ENCODE measurements at places on chromosomes 7 and 10.

DNA sequence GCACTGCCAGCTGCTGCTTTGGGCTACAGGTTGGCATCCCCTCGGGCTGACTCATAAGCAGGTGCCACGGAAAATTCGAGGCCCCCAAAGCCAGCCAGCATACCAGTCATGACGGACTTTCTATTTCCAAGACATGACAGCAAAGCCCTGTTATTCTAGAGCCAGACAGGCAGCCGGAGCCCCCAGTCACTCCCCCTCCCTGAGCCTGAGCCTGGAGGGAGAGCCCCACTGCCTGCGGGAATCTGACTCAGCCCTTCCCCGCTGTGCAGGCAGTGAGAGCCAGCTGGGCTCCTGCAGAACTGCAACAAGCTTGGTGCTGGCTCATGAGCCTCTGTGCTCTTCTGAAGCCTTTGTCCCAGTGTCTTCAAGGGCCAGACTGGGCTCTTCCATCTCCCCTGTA lies 15.8 kb downstream of the BTBD16 start:
- no peak for DNase-seq

DNA sequence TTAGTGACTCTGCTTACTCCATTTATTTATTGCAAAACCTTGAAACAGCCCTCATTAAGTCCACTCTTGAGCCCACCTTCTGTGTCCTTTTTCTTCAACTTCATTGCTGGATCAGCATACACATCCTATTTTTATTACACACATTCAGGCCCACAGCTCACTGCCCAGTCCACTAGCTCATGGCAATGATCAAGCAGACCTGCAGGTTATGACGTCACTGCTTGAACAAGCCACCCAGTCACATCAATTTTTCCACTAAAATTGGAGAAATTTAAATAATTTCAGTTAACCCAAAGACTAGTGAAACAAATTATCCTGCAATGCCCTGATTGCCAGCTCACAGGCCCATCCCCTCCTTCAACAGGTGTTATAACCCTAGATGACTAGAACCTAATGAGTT lies 16.0 kb upstream of the STARD3NL start:
- DNase-seq, result no peak

DNA sequence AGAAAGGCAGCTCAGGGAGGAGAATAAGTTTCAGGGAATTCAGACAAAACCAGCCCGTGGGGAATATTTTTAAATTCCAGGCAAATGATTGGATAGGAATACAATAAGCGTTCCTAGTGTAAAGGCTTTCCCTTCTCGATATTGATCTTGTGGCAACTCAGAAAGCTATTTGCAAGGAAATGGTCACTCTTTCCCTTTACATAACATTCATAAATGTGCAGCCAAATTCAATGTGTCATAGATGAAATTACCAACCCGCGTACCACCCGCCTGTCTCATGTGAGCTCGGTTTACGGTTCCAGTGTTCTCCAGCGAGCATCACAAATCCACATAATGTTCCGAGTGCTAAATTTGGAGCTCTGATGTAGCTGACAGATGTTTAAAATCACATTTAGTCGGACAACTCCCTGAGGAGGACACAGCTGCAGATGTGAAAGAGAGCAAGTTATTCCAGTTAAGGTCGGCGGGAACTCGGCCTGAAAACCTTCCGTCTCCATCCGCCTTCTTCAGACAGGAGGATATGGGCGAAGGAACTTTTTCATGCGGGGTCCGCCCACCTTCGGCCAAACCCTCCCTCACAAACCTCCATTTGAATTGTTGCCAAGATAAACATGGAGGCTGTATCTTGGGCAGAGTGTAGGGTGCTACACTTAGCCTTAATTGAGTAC lies 327.0 kb downstream of the RNLS start:
- DNase-seq, result no peak

GRCh38 chr10:10941127-10941730 lies 76.4 kb upstream of the CELF2 start:
- no peak for DNase-seq

- DNase-seq, result no peak
Observed at GRCh38 chr7:51577390-51577789, 260.8 kb upstream of the COBL start.

GRCh38 chr10:115091161-115091560 lies 2.0 kb upstream of the ATRNL1 start:
- no peak for DNase-seq

DNA sequence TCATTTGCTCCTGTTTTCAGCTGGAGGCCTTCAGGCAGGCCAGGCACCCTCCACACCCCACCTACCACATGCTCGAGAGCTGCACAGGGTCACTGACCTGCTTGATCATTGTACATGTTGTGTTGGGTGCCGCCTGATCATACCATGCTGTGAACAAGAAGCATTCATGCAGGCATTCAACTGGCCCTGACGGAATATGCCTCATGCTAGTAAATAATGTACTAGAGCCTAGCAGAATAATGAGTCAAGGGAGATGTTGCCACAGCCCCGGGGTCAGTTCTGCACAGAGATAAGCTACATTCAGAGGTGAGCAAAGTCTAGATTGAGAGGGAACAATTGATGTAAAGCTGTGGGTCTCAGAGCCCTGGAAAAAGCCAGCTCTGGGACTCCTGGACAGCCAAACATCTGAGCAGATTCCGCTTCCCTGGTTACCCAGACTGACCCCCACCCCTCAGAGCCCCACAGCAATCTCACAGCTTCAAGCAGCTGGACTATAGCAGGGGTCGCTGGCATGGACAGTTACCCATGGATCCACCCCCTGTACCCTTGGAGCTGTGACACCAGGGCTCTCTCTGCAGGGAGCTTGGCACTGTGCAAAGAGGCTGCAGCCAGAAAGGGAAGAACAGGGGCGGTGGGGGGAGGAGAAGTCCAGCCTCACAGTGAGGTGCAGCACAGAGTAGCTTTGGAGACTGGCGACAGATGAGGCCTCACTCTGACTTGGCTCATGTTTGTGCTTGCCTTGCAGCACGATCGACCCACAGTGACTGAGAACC lies 86.6 kb downstream of the FRMPD2 start:
- no peak for DNase-seq

DNA sequence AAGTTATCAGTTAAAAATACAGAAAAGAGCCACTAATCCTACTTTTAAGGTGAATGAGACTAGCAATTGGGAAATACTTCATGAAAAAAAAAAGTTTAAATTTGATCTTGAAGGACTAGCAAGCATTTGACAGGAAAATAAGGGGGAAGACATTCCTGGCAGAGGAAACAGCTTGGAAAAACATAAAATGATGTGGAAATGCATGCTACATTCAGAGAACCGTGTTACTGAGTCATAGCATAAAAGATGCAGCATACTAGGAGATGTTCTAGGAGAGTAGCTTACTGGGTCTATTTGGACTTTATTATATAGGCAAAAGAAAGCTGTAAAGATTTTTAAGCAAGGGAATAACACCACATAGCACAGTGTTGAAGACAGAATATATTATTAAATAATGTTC lies 108.6 kb upstream of the COL1A2 start:
- no peak for DNase-seq

DNA sequence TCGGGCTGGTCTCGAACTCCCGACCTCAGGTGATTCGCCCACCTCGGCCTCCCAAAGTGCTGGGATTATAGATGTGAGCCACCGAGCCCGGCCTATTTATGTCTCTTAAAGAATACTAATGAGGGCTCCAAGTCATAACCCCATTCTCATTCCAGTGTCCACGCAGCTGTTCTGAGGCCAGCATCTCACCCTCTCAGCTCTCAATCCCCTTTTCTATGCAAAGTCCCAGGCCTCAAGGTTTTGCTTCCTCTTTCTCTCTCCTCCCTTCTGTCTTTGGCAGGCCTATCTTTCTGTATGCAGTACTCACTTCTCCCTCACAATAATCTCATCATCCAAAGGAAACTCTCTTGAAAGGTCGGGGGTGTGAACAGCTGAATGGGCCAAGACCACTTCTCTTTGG lies 28.0 kb upstream of the VSIR start:
- DNase-seq, result no peak

GRCh38 chr7:2800220-2800930 lies 43.7 kb downstream of the GNA12 start:
- no peak for DNase-seq

DNA sequence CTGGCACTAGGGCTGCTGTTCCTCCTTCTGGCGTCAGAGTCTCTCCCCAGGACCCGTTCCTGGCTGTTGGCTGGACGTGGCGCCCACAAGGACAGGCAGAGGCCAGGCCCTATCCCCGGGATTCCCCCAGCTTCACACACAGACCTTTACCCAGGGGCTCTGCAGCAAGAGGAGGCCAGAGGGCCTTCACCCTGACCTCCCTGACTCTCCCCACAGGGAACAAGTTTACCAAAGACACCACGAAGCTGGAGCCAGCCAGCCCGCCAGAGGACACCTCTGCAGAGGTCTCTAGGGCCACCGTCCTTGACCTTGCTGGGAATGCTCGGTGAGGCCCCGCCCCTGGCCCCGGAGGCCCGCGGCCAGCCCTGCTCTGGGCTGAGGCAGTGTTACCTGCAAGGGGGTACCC lies 82.2 kb downstream of the GTF2IRD1 start:
- no peak for DNase-seq

GRCh38 chr7:1693991-1694524 lies 24.0 kb downstream of the ELFN1 start:
- DNase-seq, result no peak

DNA sequence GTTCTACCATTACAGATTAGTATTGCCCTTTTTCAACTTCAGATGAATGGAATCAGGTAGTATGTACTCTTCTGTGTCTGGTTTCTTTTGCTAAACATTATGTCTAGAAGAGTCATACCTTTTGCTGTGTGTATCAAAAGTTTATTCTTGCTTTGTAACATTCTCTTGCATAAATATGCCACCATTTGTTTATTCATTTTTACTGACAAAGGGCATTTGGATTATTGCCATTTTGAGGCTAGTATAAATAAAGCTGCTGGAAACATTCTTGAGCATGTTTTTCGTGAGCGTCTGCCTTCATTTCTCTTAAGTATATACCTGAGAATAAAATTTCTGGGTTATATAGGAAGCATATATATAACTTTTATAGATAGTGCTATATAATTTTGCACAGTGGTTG lies 121.7 kb upstream of the CSTF2T start:
- no peak for DNase-seq

- DNase-seq, result no peak
Observed at GRCh38 chr7:16671811-16672210, 25.8 kb downstream of the BZW2 start.

DNA sequence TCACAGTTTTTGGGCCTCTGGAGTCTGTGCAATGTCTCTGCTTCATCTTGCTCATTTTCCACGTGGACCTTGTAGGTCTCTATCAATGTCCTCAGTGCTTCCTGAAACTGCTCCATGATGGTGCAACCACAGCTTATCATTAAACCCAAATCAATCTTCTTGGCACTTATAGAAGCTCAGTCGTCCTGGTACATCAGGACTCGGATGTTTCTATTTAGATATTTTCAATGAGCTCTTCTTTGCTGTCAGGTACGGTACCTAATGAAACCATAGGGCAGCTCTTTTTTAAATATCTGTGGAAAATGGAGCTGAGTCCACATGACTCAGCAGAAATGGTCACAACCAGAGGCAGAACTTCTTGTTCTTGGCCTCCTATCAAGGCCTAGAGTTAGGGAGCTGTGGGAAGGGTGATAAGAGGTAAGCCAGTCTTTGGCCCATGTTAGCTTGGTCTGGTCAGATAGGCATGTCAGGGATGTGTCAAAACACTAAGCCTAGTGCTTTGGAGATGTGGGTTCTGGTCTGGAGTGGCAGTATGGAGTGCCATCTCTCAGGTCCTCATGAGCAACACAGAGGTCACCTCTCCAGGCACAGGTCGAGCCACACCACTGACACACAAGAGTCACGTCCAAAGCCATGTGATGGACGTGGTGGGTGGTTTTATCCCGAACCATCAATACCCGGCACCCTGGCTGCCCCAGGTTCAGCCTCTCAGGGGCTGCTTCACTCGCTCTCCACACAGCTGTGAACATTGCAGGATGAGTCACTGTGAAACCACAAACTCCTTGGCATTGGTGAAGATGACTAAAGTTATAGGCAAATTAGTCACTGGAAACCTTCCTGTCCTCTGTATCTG lies 87.0 kb downstream of the TBXAS1 start:
- DNase-seq, result peak; percentile 8

DNA sequence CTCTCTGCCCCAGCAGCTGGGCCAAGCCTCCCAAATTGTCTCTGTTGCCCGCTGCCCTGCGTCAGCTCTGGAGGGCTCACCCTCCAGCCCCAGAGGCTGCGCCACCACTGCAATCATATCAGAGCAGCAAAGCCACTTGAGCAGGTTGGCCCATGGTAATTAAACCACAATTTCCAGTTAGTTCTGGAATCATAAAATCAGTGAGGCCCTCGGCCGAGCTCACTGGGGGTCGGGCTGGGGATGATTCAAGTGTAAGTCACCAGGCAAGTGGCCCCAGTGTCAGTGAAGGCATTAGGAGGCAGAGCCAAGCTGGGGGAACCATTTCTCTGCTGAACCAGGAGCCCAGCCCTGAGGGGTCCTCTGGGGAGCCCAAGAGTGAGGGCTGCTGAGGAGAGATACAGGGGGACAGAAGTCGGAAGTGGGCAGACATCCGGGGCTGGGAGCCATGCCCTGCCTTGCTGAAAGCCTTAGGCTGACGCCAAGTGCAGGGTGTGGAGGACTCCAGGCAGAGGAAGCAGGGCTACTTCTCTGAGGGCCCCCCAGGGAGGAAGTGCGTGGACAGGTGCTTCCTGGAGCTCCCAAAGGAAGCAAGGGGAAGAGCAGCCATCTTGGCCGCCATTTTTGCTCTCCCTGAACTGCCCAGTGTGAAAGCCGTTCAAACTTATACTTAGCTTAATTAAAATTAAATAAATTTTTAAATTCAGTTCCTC lies 29.5 kb upstream of the SLC29A3 start:
- DNase-seq, result no peak

- DNase-seq, result peak; percentile 12
Observed at GRCh38 chr10:51188008-51188407, 113.7 kb downstream of the PRKG1 start.

DNA sequence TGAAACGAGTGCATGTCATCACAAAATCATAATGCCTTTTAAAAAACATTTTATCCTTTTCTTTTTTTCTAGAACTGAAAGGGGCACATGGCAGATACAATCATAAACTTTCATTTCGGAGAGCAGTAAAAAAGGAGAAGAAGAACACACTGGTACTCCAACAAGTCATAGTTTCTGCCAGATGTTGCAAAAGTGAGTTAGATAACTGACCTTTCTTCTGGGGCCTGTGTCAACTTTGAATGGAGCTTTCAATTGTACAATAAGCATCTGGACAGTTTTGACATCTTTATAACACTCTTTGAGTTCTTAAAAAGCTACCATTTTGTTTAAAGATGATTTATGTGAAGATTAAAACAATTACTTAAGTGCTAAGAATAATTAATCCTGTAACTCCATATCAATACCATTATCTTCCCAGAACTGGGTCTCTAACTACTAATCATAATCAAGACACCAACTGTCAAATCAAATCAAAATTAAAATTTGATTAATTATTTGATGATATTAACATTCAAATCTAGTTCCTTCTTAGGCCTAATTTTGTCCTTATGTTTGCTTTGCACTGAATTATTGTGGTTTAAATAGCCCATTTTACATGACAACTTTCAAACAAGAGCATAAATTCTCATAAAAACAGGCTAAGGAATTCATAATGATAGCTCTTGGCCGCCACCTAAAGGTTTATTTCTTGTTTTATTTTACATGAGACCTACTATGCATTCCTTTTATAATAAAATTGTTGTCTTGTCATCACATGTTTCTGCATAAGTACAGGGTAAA lies 19.5 kb upstream of the ITGB8 start:
- peak; percentile 79 for DNase-seq
